NCI-H510A treated with DMSO at 0.1 percent for 48 hours (cell line): ENCODE measurements at places on chromosomes 11 and 22.

DNA sequence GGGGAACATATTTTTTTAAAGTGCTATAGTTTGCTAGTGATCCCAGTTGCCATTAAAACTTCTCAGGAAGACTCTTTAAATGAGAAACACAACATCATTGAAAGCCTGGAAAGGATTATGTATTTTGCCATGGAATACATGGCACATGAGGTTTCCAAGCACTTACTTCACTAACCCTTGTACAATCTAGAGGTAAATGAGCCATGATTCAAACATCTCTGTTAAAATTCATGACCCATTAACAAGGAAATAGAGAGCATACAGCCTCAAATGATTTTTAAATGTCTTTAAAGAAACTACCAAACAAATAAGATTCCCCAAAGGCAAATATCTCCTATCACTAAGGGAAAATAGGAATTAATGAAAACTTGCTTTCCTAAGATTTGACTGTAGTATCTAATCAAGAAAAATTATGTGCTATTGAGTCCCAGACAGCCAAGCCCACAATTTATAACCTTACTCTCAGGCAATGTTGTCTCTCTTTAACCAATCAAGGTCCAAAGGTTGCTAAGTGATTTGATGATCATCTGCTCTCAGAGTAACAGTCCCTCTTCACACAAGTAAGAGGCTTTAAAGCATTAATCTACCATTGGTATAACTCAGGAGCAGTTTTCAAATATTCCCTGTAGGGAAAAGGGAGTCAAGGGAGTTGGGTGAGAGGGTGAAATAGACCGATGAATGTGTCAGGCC, 92.0 kb upstream of the DDI1 start:
- DNase-seq: peak; percentile 19

DNA sequence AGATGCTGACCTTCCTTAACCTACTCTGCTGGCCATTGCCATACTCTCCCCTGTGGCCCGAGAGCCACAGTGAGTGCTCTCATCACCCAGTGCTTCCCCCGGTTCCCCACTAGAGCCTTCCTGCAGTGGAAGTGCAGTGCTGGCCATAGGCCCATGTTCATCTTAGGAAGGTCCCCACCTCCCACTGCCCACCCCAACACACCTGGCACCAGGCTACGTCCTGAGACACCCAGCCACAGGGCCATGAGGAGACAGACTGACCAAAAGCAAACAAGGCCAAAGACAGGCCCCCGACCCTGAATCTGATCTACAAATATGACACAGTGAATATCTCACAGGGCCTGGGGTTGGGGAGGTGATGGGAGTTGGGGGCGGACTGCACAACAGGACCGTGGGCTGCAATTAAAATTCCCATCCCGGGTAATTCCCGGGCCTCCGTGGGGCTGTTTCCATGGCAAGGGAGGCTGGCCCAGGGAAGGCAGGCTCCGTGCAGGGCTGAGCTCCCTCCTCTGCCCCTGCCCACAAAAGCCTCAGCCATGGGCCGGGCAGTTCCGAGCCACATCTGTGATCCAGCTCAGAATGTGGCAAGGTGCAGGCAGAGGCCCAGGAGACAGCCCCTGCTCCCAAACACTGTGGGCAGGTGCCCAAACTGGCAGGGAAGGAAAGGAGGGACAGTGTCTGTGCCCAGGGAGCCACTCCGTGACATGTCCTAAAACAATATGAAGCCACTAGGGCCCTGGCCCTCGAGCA, 5.1 kb upstream of the CHST1 start:
- DNase-seq: no peak

DNA sequence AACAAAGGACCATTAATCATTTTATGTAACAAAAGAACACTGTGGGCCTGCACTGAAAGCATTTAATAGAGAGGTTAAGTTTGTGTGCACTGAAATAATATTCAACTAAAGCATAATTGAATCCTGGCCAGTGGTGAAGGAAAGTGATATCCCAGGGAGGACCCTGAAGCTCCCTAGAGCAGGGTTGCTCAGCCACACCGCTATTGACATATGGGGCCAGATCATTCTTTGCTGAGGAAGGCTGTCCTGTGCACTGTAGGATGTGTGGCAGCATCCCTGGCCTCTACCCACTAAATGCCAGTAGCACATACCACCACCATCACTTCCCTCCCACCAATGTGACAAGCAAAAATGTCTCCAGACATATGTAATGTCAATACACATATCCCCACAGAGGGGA, 166.1 kb upstream of the MTNR1B start:
- DNase-seq: no peak

GRCh38 chr11:8807544-8808225, 103.3 kb upstream of the AKIP1 start:
- DNase-seq: no peak

- no peak for DNase-seq
Measured at GRCh38 chr11:8242499-8243280, 21.0 kb downstream of the LMO1 start.

DNA sequence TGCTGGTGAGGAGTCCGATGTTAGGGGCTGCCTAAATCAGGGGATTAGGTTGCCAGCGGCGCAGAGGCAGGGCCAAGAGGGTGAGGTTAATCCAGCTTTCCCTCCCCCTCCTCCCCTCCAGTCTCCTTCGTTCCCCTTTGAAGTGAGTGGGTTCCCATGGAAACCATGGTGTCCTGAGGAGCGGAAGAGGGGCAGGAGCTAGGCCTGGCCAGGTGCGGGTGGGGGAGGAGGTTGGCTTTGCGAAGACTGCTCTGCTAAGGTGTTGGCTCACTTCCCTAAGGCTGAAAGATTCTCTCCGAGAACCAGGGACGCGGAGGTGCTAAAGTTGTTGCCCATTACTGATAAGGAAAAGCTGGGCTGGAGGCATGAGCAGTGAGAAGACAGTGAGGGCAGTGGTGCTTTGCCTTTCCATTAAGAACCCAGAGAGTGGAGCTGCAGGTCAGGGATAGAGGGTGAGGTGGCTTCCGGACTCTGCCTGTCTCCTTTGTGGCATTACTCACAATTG, 124.6 kb downstream of the FEZ1 start:
- DNase-seq: no peak

DNA sequence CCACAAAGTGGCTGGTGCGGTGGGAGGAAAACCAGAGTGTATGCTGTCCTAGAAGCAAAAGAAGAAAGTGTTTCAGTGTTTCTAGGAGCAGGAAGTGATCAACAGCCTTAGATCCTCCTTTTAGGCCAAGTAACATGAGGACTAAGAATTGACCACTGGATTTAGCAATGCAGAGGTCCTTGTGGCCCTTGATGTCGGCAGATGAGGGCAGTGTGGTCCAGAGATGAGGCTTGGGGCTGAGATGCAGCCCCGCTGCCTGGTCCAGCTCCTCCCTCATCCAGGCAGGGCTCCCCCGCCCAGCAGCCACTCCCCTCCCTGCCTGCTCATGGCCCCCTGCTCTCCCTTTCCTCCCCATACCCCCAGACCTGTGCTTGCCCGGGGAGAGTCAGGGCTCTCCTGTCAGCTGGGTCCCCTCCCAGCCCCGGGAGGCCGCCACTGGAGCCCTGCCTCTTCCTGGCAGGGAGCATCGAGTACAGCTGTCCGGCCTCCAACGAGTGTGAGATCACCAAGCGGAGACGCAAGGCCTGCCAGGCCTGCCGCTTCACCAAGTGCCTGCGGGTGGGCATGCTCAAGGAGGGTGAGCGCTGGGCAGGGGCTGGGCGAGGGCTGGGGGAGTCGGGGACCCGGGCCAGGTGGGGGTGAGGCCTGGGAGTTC, 3.7 kb downstream of the TRMT112 start:
- DNase-seq: no peak

GRCh38 chr11:129278586-129279319, 86.6 kb upstream of the ARHGAP32 start:
- no peak for DNase-seq

DNA sequence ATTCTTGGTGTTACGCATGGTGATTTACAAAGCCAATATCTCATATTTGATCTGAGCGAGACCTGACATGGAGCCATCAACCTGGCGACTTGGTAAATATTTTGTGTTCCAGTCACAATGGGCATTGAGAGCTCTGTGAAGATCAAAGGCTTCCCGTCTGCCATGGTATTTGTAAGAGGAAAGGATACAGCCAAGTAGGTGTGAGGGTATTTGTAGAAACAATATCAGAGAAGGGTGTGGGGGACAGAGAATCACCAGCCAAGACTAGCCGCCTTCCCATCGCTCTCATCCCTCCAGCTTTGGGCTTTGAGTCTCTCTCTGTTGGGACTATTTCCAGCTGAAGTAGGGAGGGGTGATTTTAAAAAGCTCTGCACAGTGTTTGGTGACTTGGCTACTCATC, 173.4 kb upstream of the BDNF start:
- no peak for DNase-seq

GRCh38 chr11:23856654-23857053, 640.2 kb upstream of the LUZP2 start:
- no peak for DNase-seq

DNA sequence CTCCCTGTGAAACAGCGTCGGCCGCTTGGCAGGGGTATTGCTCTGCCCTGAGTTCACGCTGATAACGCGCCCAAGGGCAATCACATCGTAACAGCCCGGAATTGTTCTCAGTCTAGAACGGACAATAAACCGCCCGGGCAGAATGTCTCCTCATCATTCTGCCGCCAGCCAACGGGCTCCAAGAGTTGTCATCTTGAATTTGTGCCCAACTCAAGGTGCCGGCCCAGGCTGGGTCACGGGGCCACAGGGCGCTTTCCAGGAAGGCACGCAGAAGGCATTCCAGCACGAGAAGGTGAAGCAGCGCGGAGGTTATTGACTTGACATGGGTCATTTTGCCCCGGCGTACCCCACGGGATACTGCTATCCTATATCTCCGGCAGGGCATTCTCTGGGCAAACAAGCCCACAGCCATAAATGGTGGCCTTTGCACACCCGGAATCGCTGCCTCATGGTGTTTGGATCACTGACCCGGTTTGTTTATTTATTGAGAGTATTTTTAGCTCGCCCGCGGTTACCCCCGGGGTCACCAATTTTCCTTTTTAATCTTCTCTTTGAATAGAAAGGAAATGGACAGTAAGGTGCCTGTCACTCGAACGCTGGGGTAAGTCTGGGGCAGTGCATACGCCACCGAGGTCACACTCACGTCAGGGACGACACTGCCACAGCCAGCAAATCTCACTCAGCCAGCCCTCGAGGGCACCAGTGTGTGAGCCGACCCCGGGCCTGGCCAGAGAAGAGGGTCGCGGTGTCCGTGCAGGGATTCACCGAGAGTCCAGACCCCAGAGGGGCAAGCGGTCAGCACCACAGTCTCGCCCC, 72.4 kb upstream of the FGF3 start:
- DNase-seq: no peak

DNA sequence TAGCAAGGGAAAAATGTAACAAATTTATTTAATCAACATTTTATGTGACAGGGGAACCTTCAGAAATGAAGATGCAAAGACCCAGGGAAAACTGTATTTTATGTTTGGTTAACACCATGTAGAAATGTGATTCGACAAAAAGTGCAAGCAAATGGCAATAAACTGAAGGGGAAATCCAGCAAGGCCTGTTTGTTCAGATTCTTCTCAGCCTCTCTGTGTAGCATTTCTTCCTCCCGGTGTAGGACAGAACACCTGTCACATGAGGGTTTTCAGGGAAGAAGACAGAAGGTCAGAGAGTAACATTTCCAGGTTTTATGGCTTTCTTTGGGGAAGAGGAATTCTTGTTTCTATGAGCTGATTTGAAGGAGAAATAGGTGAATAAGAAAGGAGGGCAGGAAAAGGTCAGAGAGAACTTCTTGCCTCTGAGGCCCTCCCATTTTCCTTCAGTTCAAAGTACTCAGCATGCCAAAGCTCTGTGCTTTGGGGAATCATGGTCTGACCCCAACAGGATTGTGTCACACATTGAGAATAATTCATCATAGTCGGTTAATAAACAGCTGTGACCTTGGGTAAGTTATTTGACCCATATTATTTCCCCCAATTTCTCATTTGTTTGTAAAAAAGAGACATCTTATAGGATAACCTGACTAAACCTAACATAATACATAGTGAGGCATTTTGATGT, 45.5 kb upstream of the ME3 start:
- DNase-seq: no peak

DNA sequence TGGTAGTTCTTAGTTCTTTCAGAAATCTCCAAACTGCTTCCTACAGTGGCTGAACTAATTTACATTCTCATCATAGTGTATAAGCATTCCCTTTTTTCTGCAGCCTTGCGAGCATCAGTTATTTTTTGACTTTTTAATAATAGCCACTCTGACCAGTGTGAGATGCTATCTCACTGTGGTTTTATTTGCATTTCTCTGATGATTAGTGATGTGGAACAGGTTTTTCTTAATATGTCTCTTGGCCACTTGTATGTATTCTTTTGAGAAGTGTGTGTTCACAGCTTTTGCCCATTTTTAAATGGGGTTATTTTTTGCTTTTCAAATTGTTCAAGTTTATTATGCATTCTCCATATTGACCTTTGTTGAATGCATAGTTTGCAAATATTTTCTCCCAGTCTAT, 459.3 kb downstream of the NTM start:
- DNase-seq: no peak

DNA sequence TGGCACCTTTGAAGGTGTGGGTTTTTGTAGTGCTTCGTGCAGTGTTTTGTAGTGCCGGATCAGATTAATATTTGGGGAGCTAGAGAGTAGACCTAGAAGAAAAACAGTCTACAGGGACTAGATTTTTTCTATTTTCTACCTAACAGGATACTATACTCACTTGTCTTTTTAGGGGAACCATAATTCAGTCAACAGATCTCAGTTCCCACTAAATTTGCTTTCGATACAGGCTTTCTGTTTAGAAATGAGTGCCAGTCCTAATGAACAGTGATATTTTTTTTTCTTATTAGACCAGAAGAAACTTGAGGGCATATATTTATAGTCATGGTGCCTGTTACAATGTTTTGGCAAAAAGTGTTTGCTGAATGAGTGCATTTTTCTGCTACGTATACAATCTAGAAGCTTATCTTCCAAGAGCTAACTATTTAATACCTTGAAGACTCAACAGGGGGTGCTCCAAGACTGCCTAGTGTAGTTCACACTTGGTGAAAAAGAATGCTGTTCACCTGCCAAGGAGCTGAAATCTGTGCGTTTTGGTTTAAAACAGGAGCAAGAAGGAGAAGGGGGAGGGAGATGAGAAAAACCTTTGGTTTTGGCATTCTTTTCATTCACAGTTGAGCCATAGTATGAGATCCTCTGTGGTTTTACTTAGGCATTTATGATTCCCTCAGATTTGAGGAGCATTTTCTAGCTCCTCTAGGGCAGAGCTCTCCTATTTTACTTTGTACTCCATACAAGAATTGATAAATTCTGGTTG, 44.9 kb upstream of the VSTM5 start:
- peak; percentile 34 for DNase-seq
